Kidney (tissue), 22 donors: ENCODE measurements at places on chromosomes 4 and X. TPM values are rescaled to one million over a fixed set of nuclear protein-coding genes. Genes with fewer than 3 reads are reported as not detected.

The WNK3 gene
- total RNA-seq, result 5.6 TPM

The HSFX2 gene
- total RNA-seq, result 0.79 TPM

The GAGE13 gene
- total RNA-seq, result not detected

- no peak for DNase-seq
Measured at GRCh38 chrX:9337046-9337445, 127.8 kb upstream of the TBL1X start.

GRCh38 chr4:152850377-152850776 is 70.6 kb downstream of the ARFIP1 start:
- no peak for DNase-seq

DNA sequence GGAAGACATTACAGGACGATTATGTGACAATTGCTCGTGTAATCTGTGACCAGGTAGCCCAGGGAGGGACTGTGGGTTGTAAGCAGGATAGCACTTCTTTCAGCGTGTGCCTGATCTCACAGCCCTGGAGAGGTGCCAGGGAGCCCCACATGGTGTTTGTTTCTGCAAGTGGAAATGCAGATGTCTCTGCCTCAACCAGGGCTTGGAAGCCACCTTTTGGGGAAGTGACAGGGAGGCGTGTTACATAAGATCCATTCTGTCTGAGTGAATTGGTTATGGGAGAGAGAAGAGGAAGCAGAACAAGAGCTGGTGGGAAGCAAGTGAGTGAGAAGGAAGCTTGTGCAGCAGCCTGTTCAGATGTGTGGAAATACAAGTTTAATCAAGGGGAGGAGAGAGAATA is 104.5 kb upstream of the GATB start:
- DNase-seq, result peak; percentile 9

- no peak for DNase-seq
Measured at GRCh38 chrX:2401201-2401589, 99.6 kb downstream of the DHRSX start.

DNA sequence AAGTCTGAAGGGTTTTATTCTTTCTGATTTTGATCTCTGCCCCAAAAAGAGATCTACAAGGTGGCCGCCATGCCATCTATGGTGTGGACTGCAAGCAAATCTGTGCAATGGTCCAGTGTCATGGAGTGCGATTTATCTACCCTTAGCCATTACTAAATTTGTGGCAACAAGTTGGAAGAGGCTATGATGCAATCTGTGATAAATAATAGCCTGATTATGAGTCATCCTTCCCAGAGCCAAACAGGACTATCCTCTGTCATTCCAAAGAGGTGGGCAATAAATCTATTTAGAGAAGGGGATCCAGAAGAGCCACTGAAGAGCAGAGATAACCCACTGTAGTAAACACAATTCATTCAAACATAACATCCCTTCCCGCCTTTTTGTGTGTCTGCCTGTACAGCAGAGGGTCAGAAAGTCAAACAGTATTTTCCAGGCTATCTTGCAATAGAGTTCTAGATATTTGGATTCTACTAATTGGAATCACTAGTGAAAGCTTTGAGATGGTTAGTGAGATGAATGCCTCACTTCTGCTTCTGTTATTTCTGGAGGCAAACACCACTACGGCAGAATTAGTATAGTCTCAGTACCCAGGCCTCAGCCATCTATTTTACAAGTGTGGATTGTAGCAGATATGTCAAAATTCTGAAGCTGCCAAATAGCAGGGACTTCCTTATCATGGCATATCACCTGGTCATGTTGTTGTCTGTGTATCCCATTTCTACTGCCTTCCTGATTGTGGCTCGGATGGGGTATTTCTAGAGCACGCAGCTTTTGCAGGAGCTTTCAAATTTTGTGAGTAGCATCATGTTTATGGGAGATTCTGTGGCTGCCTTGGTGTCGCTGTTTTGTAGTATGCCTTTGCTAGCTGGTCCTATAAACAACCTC is 192.0 kb downstream of the SMIM20 start:
- no peak for DNase-seq

DNA sequence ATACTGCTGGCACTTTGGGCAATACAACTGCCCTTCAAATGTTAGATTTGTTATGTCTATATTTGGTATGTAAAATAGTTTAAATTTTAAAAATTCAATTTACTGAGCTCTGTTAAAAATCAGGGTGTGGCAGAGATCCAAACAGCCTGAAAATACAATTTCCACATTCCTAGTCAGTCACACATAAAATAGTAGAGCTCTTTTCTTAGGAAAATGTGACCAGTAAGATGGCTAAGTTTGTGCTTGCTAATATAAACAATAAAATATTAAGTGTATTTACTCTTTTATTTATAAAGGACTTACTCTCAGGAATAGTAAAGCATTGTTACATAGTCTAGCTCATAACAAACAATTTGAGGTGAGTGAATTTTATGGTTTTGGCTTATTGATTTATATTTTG is 200.2 kb downstream of the DKK2 start:
- DNase-seq, result no peak

GRCh38 chr4:44978020-44978419 is 251.7 kb upstream of the GNPDA2 start:
- DNase-seq, result no peak

DNA sequence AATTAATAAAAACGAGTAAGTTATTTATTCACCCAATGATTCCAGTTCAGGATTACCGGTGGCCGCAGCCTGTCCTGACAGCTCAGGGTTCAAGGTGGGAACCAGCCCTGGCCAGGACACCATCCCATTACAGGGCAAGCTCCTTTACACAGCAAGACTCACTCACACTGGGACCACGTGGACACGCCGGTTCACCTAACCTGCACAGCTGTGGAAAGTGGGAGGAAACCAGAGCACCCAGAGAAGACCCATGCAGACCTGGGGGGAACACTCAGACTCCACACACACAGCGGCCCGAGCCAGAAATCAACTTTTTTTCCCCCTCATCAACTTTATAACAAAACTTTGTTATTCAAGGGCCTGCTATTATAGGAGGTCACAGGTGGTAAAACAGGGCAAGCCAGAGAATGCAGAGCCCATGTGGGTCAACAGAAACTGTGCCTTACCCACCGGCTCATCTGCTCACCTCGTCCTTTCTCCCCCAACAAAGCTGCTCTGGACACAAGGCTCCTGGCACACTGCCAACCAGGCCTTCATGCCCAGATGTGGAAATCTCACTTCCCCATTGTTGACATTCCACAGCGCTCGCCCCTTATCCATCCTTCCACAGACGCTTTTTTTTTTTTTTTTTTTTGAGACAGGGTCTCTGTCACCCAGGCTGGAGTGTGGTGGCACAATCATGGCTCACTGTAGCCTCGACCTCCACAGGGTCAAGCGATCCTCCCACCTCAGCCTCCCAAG is 8.0 kb upstream of the ODAPH start:
- DNase-seq, result no peak
